Cerebellum (tissue), 4 donors: ENCODE measurements at places on chromosomes 2 and 18. TPM values are rescaled to one million over a fixed set of nuclear protein-coding genes. Genes with fewer than 3 reads are reported as not detected.

GRCh38 chr2:188576006-188576405, 284.3 kb downstream of the GULP1 start:
- no peak for DNase-seq

GRCh38 chr2:38074764-38075506, 1.0 kb downstream of the CYP1B1 start:
- no peak for DNase-seq

DNA sequence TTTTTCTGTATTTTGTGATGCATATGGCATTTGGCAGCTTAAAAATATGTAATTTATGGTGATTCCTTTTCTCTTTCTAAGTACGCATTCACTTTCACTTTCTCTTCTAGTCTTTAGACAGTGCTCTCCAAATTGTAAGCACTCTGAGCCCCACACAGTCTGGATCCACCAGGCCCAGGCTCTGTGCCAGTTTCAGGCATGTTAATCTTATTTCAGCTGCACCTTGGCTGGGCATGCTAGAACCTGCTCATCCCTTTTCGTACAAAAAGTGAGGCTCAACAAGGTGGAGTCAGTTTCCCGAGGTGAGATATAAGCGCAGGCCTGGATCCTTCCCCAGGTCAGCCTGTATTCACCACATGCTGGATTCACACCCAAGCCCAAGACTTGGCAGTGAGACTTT, 203.9 kb downstream of the MTX2 start:
- no peak for DNase-seq

DNA sequence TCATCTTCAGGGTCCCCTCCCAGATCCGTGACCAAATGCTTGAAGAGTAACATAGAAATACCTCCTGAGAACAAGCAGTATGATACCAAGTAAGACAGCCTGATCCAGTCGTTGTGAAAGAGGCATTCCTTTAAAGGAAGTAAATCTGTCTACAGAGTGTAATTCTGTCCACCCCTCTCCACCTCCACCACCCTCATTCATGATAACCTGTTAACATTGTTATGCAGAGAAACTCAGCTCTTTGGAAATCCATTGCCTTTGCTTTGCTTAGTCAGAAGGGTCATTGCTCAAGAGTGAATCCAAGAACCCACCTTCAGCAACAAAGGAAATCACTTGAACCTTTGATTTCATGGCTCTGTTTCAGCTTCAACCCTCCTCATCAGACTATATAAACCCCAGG, 155.6 kb downstream of the CYP26B1 start:
- no peak for DNase-seq

GRCh38 chr2:44137872-44138551, 30.7 kb upstream of the PPM1B start:
- DNase-seq = no peak

POU3F3 gene
- 30.7 TPM for total RNA-seq

DNA sequence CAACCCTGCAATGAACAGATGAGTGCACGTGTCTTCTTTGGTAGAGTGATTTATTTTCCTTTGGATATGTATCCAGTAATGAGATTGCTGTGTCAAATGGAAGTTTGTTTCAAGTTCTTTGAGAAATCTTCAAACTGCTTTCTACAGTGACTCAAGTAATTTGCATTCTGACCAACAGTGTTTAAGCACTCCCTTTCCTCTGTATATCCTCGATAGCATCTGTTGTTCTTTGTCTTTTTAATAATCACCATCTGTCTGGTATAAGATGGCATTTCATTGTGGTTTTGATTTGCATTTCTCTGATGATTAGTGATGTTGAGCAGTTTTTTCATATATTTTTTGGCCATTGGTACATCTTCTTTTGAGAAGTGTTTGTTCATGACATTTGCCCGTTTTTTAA, 1608.3 kb upstream of the ZEB2 start:
- DNase-seq = no peak

DNA sequence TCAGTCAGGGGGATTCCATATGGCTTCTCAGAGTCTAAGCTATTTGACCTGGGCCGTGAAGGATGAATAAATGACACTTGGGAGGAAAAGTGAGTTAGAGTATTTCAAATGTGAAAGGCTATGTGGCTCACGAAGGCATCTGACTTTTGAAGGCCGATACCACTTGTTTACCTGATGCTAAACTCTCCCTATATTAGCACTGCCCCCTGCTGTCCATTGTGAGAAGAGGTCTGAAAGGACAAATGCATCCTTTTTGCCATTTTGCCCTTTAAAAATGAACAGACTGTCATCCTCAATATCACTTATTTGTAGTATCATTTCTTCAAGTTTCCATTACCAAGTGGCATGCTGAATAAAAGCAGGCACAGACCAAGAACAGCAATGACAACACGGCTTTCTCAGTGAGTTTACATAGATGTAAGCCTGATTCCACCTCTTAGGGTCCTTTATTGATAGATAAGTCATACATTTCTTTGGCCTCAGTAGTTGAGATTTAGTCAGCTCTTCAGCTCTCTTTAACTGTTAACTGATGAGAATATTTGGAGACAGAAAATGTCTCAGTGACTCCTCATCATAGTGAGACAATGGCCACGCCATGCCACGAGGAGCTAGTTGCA, 40.1 kb downstream of the DOCK10 start:
- peak; percentile 17 for DNase-seq

DNA sequence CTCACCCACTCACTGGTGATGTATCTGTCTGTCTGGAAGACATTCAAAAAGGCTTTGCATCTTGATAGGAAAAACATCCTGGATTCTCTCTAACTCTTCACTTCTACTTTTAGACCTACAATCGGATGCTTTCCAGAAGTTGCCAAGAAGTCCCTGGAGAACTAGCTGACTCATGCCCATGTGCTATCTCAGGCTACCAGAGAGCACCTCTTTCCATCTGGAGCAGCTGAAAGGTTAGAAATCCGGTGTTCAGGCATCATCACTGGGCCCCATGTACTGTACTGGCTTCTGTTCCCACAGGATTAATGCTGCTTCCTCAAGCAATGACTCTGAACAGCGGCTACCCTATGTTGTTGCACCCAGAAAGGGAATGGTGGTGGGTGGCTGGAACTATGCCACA, 259.0 kb downstream of the NBAS start:
- no peak for DNase-seq

DNA sequence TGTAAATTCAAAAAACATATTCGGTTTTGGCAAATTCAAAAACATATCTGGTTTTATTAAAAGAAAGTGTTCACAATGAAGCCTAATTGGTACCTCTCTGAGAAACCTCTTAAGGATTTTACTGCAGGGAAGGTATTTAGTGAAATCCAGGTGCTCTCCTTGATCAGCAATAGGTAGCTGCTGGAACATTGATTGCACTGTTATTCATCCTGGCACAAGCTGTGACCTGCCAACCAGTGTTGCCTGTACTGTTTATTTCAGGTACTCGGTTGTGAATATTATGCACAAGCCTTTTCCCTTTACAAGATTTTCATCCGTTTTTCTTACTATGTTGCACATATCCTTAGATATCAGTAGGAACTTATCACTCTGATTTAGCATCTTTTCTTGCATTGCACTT, 155.8 kb upstream of the ZEB2 start:
- no peak for DNase-seq

DNA sequence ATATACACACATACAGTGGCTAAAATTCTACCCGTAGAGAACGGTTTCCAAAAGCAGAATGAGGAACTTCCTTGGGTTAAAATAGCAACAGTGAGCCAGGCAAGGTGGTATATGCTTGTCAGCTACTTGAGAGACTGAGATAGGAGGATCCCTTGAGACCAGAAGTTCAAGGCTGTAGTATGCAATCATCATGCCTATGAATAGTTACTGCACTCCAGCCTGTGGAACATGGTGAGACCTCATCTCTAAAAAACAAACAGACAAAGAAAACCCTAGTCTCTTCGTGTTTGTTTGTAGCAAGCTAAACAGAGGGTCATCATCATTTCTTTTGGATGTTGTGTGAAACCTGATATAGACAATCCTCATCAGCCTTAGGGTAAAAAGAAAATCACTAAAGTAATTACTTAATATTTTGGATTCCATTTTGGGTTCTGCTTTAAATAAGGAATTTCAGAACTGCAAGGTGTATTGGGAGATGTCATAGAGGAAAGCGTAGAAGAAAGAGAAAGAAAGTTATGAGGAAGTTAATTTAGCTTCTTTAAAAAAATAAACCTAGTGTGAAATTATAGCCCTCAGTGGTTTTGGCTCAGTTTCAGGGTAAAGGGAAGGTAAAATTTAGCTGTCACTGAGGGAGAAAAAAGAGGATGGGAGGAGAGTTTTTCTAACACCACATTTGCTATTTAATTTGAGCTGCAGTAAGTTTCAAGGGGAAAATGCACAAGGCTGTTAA, 46.5 kb downstream of the PLEK start:
- no peak for DNase-seq

- no peak for DNase-seq
Measured at GRCh38 chr2:145914716-145915115, 1394.8 kb upstream of the ZEB2 start.
